ENCODE measurements at places on chromosomes 2 and 18.
A peak's percentile ranks its signal among the peaks of the same experiment; 100 is the strongest.

DNA sequence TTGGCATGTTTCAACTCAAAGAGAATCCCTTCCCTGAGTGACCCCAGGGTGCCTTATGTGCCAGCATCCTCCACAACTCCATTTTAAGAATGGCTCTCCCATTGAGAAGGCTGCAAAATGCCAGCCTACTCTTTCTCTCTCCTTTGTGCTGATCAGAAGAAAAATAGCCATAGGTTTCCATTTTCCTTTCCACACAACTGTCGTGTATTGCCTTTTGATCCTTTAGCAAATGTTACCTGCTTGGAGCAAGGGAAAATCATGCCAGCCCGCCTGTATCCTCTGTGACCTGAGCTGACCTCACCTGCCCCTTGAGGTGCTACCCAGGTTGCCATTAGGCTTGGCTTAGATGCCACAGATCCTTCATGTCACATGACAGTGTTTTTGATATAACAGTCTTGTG is 38.8 kb downstream of the DPYSL5 start:
- H3K4me3 ChIP-seq: no peak overlapping the region
- H3K27ac ChIP-seq: no peak overlapping the region
- H3K27me3 ChIP-seq: no peaks in the 10 kb centered on the region
- H3K4me1 ChIP-seq: no peaks in the 10 kb centered on the region
- DNase-seq: no peak

DNA sequence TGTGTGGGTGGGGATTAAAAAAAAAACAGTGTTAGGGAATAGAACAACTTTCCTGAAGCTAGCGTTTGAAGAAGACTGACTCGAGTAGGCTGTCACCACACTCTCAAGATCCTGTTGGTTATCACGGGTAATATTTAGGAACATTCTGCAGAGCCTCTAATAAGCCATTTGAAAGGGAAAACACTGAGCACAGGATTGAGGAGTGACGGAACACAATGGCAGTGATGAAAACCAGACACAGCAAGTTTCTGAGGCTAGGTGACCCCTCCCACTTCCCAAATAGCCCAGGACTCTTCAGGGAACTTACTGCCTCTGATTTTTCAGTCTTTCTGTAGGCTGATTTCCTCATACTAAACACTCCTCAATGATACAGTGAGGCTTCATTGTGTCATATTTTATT is 88.2 kb upstream of the TMEM200C start:
- no peak for DNase-seq
- H3K4me1 ChIP-seq: no peaks in the 10 kb centered on the region
- H3K27me3 ChIP-seq: no peaks in the 10 kb centered on the region
- H3K36me3 ChIP-seq: no peaks in the 10 kb centered on the region
- no peak overlapping the region for H3K4me3 ChIP-seq

GRCh38 chr18:27605107-27605834 is 420.2 kb upstream of the CHST9 start:
- no peaks in the 10 kb centered on the region for H3K4me1 ChIP-seq
- no peak for DNase-seq
- H3K27ac ChIP-seq: no peak overlapping the region
- no peak overlapping the region for H3K4me3 ChIP-seq

- H3K27me3 ChIP-seq: no peaks in the 10 kb centered on the region
- peak overlapping the region; percentile 66 for H3K27ac ChIP-seq
- peaks cover 52% of the 10 kb centered on the region for H3K4me1 ChIP-seq
These were observed 117.2 kb downstream of the GATA6 start for GRCh38 chr18:22286585-22286984.

DNA sequence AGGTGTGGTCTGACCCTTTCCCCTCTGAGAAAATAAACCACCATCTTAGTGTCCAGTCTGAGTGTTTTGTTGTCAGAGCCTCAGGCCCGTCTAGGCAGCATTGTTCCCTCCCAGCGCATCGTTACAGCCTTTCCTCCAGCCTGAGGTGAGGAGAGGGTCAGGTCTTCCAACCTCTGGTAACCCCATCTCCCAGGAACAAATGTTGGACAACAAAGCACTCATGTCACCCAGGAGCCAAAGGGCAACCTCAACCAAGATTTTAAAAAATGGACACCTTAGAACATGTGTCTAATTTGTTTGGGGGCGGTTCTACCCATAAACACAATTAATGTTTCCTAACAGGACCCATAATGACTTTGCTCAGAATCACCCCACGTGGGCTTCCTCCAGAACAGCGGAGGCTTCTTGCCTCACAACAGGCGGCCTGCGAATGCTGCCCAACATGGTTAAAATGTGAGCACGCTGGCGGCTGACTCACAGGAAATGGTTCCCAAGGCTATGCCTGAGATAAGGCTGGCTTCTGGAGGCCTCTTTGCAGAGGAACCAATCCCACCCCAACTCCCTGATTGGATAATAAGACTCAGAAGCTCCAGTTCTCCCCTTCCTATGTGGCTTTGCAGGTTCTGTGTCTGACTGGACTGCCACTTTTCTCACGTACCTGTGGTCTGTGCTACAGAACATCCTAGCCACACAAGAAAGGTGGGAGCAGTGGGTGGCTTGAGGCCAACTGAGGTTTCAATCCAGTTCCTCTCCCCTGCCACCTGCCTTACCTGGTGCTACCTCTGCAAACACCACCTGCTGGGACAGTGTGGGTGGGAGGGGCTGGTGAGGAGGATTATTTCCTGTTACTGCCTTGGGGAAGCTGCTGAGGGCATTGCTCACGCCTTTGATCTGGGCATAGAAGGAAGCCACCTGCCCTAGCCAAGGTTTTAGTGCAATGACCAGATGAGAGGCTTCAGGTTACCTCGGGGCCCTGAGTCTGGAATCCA is 108.8 kb downstream of the B3GNT2 start:
- peak overlapping the region; percentile 43 for H3K27ac ChIP-seq
- H3K36me3 ChIP-seq: no peaks in the 10 kb centered on the region
- no peak overlapping the region for H3K4me3 ChIP-seq
- DNase-seq: no peak
- H3K27me3 ChIP-seq: no peaks in the 10 kb centered on the region
- peaks cover 59% of the 10 kb centered on the region for H3K4me1 ChIP-seq

- no peaks in the 10 kb centered on the region for H3K36me3 ChIP-seq
- no peaks in the 10 kb centered on the region for H3K27me3 ChIP-seq
- DNase-seq: no peak
- no peak overlapping the region for H3K4me3 ChIP-seq
- H3K27ac ChIP-seq: no peak overlapping the region
These were observed 71.1 kb upstream of the DSC1 start for GRCh38 chr18:31233621-31234275.

DNA sequence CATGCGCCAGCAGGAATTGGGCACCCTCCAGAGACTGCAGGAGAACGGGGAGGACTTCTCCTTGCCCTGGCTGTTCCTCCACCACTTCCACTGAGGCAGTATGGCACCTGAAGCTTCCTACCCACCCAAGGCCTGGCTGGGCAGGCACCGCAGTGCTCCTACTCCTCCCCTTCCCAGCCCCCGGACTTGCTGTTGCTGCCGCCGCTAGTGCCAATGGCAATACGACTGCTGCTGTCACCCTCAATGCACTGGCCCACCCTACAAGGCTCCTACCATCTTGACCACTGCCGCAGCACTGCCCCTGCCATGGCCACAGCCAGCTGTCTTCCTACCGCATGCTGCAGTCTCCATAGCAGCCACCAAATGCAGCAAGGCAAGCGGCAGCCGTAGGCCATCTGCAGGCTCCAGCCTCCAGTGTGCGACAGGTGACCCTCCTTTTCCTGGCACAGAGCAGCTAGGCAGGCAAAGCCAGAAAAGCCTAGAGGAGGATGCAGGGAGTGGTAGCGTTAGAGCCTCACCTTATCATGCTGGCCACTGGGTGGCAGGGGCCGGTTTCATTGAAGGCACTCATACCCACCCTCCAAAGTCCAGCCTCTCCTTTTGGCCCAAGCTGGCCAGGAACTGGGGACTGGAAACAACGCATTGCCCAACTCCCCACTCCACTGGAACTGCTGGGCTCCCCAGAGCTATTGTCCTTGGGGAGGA is 47.4 kb upstream of the ANKRD62 start:
- H3K27me3 ChIP-seq: no peaks in the 10 kb centered on the region
- H3K27ac ChIP-seq: no peak overlapping the region
- H3K4me3 ChIP-seq: no peak overlapping the region
- no peaks in the 10 kb centered on the region for H3K4me1 ChIP-seq

GRCh38 chr2:239106314-239106908 is 258.5 kb downstream of the TWIST2 start:
- no peaks in the 10 kb centered on the region for H3K27me3 ChIP-seq
- H3K27ac ChIP-seq: no peak overlapping the region
- DNase-seq: no peak
- H3K36me3 ChIP-seq: peaks cover 34% of the 10 kb centered on the region

DNA sequence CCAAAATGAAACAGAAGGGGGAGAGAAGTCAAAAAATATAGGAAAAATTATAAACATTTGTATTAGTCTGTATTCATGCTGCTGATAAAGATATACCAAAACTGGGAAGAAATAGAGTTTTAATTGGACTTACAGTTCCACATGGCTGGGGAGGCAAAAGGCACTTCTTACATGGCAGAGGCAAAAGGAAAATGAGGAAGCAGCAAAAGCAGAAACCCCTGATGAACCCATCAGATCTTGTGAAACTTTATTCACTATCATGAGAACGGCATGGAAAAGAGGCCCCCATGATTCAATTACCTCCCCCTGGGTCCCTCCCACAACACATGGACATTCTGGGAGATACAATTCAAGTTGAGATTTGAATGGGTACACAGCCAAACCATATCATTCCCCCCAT is 79.1 kb downstream of the ZRANB3 start:
- H3K4me1 ChIP-seq: no peaks in the 10 kb centered on the region
- no peaks in the 10 kb centered on the region for H3K27me3 ChIP-seq
- no peak overlapping the region for H3K27ac ChIP-seq
- no peak overlapping the region for H3K4me3 ChIP-seq
- DNase-seq: no peak

GRCh38 chr18:676069-676468 is 18.6 kb downstream of the TYMS start:
- H3K27me3 ChIP-seq: no peaks in the 10 kb centered on the region
- H3K27ac ChIP-seq: no peak overlapping the region
- H3K4me3 ChIP-seq: no peak overlapping the region
- no peaks in the 10 kb centered on the region for H3K4me1 ChIP-seq

DNA sequence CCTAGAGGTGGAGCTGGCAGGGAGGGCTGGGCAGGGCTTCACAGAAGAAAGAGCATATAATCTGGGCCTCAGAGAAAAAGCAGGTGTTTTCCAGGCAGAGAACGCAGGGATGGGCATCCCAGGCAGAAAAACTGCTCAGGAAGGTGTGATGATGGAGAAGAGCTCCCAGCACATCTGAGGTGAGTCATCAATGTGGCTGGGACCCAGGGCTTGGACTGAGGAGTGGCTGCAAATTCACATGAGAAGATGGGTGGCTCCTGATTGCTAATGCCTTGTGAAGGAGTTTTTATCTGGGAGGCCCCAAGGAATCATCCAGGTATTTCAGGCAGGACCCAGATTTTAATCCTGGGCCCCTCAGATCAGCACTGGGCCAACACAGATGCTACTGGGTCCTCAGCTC is 10.2 kb downstream of the IL1F10 start:
- peaks cover 16% of the 10 kb centered on the region for H3K4me1 ChIP-seq
- no peaks in the 10 kb centered on the region for H3K27me3 ChIP-seq
- peak overlapping the region; percentile 80 for H3K27ac ChIP-seq

DNA sequence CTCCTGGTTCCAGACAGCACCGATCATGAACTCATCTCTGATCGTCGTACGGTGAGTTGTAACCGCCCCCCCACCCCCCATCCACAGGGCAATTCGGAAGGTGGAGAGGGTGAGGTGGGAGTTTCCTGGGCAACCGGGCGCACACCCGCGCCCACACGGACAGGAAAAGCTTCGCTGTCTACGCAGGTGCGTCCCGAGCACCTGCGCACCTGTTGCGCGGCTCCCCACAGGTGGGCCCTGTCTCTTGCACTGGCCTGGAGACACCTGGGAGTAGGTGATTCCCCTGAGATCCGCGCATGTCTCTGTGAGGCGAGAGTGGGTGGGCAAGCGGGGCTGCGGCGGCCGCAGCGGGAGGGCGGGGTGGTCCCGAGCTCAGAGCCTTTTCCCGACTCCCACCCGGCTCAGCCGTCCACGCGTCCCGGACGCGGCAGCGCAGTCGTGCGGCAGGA is 459 bp upstream of the ATP6V1C2 start:
- no peaks in the 10 kb centered on the region for H3K36me3 ChIP-seq
- DNase-seq: no peak
- no peak overlapping the region for H3K27ac ChIP-seq

DNA sequence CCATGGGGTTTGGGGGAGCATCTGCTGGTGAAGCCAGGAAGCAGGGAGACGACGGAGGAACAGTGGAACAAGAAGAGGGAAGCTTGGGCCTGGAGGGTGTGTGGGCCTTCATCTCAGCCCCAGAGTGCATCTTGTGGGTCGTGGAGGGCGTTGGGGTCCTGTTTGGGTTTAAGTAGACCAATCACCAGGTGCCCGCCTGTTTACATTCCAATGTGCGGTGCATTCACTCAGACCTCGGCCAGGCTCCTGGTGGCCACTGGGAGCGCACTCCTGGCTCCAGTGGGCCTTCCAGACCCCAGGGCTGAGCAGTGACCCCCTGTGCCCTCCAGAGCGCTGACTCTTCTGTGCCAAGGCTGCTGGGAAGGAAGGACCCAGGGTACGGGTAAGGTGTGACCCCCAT is 293.7 kb downstream of the NDUFA10 start:
- DNase-seq: no peak
- no peaks in the 10 kb centered on the region for H3K4me1 ChIP-seq
- no peaks in the 10 kb centered on the region for H3K36me3 ChIP-seq
- no peaks in the 10 kb centered on the region for H3K27me3 ChIP-seq
- H3K4me3 ChIP-seq: no peak overlapping the region

GRCh38 chr2:46470114-46470628 is 9.2 kb upstream of the TMEM247 start:
- H3K36me3 ChIP-seq: no peaks in the 10 kb centered on the region
- DNase-seq: no peak
- H3K4me1 ChIP-seq: no peaks in the 10 kb centered on the region
- H3K27ac ChIP-seq: no peak overlapping the region
- no peak overlapping the region for H3K4me3 ChIP-seq

- H3K27me3 ChIP-seq: no peaks in the 10 kb centered on the region
- no peak overlapping the region for H3K27ac ChIP-seq
- H3K4me1 ChIP-seq: no peaks in the 10 kb centered on the region
- no peak for DNase-seq
- H3K4me3 ChIP-seq: no peak overlapping the region
These were observed 246.9 kb downstream of the MTX2 start for GRCh38 chr2:176516051-176516602.

DNA sequence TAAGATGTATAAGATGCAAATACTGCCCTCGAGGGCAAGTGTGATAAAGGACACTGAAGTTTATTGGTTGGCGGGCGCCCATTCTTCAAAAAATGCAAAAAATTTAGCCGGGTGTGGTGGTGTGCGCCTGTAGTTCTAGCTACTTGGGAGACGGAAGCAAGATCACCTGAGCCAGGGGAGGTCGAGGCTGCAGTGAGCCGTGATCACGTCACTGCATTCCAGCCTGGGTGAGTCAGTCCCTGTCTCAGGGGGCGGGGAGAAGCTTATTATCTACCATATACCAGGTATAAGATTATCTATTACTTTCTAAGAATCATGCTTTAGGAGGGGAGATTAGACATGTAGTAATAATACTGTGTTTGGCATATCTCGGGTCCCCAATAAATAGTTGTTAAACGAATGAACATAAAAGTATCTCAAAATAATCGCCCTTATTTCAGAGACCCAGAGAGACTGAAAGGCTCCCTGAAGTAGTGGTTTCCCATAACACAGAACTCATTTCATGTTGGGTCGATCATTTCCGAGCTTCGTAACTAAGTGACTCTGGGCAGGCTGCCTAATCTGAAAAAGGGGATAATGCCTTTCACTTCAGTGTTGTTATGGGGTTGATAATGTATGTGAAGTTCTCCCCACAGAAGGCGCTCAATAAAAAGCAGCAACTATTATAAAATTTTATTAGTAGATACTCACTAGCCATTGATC is 1.2 kb upstream of the SELENOI start:
- H3K4me3 ChIP-seq: peak overlapping the region; percentile 98
- no peaks in the 10 kb centered on the region for H3K36me3 ChIP-seq
- DNase-seq: no peak
- H3K27ac ChIP-seq: peak overlapping the region; percentile 97
- no peaks in the 10 kb centered on the region for H3K27me3 ChIP-seq
